B cell (primary cell): ENCODE measurements at places on chromosomes 7 and 10.

- DNase-seq = no peak
These were observed 127.6 kb downstream of the WDR11 start for GRCh38 chr10:120978589-120979252.

- no peak for DNase-seq
These were observed 531.7 kb downstream of the PTPRN2 start for GRCh38 chr7:158055726-158056510.

- no peak for DNase-seq
These were observed 255.6 kb upstream of the ZNF32 start for GRCh38 chr10:43904301-43904700.

DNA sequence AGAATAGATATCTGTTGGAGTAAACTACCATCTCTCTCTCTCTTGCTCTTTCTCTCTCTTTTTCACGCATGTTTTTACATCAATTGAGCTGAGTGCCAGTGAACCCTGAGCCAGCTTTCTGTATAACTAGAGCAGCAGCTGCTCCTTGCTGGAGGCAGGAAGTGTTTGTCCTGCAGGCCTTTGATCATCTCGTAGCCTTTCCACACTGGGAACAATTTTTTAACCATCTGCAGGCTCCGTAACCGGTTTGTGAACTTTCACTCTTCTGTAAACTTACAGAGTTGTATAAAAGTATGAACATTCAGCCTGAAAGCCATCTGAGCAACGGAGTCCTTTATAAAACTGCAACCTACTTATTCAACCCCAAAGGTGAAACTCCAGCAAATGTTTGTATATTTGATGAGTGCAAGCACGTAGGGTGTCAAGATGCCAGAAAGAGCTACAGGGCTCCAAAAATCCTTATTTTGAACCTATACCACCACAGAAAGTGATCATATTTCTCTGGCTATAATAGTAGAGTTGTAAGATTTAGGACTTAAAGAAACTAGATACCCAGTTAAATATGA, 162.8 kb upstream of the NFE2L3 start:
- no peak for DNase-seq

- no peak for DNase-seq
These were observed 76.1 kb downstream of the NHLRC2 start for GRCh38 chr10:113930482-113931057.

DNA sequence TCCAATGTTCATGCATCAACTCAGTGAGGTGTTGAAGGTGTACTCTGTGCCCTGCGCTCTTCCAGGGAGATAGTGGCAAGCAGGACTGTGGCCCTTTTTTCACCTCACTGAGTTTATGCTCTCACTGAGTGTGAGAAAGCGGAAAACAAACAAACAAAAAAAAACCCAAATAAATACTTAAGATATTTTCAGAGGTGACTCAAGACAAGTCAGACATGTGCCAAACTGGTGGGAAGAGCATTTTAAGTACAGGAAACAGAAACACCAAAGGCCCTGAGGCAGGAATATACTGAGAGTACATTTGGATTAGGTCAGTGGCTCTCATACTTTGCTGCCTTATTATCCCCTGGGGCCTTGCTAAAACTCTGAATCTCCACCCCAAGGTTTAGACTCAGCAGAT, 111.9 kb upstream of the IGFBP3 start:
- no peak for DNase-seq

GRCh38 chr7:74332373-74333176, 43.4 kb downstream of the CLIP2 start:
- no peak for DNase-seq

DNA sequence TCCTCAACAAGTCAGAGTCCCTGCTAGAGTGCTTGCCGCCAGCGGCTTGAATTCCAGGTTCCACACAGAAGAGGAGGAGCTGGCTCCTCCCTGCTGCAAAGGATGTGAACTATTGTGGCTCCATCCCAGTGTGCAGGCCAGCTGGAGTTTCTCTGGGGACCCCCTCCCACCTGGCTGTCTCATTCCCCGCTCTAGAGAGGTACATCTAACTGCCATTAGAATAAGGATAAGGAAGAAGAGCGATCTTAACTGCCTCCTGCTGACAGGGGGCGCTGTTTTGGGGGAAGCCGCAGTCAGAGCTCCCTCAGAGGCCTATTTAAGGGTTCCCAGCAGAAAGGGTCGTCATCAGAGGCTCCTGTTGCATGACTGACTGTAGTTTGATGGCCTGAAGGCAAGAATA, 40.8 kb upstream of the HECW1 start:
- DNase-seq = peak; percentile 9

DNA sequence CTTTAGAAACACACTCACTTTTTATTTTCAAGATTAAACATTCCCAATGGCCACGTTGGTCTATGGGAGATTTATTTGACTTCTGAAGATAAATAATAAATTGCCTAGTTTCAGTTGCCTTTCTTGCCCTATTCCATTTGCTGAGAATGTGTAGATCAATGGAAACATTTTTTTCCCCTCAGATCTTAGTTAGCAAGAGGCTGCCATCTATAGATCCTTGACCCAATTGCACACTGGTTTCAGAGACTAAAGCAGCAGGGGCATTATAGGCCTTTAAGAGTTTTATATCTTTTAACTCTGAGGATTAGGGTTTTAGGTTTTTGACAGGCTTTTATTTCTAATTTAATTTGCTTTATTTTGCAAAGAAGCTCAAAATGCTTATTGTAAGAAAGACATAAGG, 163.2 kb upstream of the GPR26 start:
- DNase-seq = no peak

- no peak for DNase-seq
These were observed 133.0 kb downstream of the OTUD1 start for GRCh38 chr10:23571884-23572283.

GRCh38 chr7:155204744-155205367, 92.8 kb upstream of the INSIG1 start:
- DNase-seq = no peak

GRCh38 chr10:104446151-104446550, 92.5 kb downstream of the CFAP58 start:
- no peak for DNase-seq

DNA sequence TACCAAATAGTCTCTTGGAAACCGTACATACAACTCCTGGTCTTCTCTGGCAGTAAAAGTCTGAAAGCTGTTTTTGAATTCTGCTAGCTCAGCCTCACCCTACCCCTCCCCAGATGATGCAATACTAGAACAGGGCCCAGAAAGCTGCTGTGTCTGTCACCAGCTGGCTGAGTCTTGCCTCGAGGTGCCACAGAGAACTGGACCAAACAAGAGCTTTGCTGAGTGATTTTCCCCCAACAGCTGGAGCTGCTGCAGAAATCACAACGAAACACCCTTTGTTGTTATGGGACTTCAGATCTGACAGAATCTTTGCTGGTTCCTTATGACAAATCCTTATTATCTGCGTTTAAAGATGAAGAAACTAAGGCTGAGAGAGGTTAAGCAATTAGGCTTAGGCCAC, 134.1 kb downstream of the SPAG6 start:
- no peak for DNase-seq

GRCh38 chr10:123392182-123392963, 238.2 kb downstream of the BUB3 start:
- DNase-seq = peak; percentile 35

GRCh38 chr10:132685101-132685891, 100.7 kb downstream of the NKX6-2 start:
- peak; percentile 58 for DNase-seq

- DNase-seq = no peak
These were observed 16.8 kb downstream of the LRRC72 start for GRCh38 chr7:16543456-16543855.

- DNase-seq = no peak
These were observed 71.0 kb downstream of the AASS start for GRCh38 chr7:122072924-122073599.

- peak; percentile 72 for DNase-seq
These were observed 97.8 kb downstream of the CHST15 start for GRCh38 chr10:123995461-123996131.

GRCh38 chr10:113053091-113053490, 103.0 kb downstream of the TCF7L2 start:
- no peak for DNase-seq

DNA sequence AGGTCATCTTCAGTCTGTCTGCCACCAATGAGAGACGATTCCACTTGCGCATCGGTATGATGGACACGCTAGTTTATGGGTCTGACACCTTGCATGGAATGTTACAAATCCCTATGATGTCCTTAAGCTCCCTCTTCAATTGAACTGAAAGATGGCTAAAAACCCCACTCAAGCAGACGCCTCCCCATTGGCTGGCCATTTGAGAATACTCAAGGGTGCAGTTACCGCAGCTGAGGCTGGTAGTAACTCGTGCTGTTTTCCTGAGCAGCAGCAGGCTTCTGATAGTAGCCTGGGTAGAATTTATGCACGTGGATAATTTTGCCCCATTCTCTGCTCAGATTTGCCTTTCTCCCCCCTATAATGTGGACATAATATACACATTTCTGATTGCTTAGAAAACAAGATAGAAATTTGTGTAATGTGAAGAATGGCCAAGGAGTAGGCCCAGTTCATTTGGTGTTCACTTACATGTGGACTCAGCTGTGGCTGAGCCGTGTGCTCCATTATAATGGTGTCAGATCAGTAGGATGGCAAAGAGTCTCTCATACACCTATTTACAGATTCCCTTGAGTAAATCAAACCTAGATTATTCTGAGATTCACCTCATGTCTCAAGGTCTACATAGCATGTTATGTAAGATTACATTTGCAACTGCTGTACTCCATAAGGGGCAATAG, 142.8 kb downstream of the HIBADH start:
- DNase-seq = no peak

DNA sequence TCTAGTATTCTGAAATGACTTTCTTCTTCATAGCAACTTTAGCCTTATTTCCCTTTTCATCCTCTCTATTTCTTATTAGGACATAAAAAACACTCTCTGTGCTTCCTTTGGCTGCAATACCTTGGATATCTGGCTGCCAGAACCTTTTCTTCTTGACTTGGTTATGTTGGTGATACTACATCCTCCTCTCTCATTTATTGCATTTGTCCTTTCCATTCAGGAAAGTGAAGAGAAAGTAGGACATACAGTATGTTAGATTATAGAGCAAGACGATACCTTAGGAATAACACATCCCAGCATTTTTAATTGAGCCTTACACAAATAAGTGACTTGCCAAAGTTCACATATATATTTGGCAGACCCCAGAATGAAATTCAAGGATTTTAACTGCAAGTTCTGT, 210.1 kb upstream of the PPP1R3A start:
- no peak for DNase-seq

DNA sequence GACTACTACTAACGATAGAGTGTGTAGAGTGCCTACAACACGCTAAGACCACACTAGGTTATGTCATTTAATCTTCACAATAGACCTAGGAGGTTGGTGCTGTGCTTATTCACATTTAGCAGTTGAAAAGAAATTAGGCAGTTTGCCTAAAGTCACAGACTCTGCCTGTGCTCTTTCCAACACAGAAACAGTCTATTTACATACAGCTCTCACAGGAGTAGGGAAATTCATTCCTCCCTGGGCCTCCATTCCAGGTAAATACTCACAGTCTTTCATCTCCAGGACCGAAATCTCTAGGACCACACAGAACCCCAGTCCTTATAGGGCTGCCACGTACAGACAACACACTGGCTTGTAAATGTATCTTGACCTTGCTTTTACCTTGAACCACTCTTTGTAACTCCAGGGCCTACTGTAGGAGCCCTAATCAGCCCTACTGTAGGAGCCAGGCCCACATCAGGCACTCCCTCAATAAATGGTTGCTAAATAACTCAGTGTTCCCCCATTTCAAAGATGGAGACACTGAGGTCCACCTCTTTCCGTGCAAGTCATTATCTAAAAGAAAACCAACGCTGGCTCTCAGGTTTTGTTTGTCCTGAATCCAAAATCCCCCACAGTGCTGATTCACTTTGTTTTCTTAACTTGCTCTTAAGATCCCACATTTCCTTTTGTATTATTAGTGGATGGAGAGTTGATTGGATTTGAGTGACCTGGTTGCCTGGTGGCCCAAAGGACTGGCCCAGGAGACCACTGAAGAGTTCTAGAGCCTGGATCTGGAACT, 146.9 kb downstream of the KCNMA1 start:
- no peak for DNase-seq

- DNase-seq = no peak
These were observed 157.5 kb downstream of the SLIT1 start for GRCh38 chr10:97028126-97028831.

DNA sequence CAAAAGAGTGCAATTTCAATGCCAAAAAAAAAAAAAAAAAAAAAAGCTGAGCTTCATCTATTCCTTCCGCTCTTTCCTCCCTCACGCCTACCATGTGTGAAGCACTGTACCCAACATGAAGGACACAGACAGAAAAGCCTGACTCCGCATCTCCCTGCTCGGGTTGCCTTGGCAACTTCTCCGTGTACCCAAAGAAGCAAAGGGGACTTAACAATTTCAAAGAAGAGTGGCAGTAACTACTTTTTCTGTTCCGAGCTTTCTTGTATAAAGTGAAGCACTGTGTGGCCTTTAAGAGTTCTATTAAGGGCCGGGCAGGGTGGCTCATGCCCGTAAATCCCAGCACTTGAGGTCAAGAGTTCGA, 177.7 kb downstream of the PRKCQ start:
- no peak for DNase-seq

GRCh38 chr7:72217151-72217550, 195.0 kb downstream of the CALN1 start:
- no peak for DNase-seq

DNA sequence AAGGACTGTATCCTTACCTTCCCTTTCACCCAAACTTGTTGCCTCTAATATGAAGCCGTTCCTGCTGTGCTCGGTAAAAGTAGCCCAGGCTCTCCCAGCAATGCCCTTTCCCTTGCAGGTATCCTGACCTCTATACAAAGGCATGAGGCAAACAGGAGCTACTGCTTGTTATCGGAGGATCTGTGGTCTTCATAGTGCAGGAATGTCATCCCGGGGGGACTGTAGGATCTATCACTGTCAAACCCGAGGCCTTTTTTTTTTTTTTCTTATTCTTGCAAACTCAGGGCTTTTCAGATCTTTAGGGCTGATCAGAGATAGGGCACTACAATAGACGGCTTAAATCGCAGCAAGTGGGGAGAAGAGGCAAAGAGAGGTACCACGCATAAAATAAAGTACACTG, 1206.6 kb downstream of the TYW1 start:
- DNase-seq = no peak

DNA sequence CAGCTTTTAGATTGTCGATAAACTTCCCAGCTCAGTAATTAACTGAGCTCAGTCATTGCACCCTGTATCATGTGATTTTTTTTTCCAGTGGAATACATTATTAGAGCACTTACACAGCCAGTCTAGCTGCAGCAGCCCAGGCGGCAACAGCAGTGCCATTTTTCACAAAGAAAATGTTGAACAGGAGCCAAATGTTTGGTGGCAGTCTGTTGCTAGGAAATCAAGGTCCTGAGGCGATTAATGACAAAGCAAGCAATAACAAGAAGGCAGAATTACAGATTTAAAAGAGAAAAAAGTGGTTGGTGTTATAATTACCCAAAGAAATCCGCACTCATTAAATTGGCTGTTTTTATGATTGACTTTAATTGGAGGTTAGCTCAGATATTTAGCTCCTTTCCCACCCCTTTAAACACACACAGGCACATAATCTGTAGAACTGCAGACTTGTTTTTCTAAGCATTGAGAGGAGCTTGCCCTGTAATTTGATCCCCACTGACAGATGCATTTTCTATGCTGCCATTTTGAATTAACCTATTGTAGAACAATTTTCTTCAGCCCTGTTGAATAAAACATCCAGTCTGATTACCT, 267.4 kb downstream of the ADK start:
- DNase-seq = no peak

- DNase-seq = no peak
These were observed 223.6 kb downstream of the MDFIC start for GRCh38 chr7:115145512-115145911.
